ENCODE measurements at places on chromosomes 12 and 14.

DNA sequence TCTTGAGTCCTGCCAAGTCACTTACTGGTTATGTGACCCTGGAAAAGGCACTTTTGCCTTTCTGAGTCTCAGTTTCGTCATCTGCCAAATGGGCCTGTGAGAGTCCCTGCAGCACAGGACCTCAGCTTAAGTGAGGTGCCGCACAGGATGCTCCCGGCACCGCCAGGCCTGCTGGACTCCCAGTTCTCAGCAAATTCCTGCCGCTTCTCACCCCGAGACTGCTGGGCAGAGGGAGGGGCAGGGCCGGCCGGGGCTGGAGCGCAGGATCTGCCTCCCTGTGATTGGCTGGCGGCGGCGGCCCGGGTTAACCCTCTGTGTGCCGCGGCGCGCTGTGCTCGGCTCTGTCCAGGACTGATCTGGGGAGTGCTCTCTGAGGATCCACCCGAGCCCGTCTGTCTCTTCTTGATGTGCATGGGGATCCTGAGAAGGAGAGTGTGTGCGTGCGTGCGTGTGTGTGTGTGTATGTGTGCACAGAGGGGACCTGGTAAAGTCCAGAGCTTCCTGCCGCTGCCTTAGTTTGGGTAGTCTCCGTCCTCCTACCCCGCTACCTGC lies 8.6 kb downstream of the SETD1B start:
- peak; percentile 97 for DNase-seq

- DNase-seq: no peak
Measured at GRCh38 chr14:105120056-105120455, 48.5 kb downstream of the JAG2 start.

- DNase-seq: no peak
Measured at GRCh38 chr12:48092611-48093010, 13.3 kb downstream of the SENP1 start.

DNA sequence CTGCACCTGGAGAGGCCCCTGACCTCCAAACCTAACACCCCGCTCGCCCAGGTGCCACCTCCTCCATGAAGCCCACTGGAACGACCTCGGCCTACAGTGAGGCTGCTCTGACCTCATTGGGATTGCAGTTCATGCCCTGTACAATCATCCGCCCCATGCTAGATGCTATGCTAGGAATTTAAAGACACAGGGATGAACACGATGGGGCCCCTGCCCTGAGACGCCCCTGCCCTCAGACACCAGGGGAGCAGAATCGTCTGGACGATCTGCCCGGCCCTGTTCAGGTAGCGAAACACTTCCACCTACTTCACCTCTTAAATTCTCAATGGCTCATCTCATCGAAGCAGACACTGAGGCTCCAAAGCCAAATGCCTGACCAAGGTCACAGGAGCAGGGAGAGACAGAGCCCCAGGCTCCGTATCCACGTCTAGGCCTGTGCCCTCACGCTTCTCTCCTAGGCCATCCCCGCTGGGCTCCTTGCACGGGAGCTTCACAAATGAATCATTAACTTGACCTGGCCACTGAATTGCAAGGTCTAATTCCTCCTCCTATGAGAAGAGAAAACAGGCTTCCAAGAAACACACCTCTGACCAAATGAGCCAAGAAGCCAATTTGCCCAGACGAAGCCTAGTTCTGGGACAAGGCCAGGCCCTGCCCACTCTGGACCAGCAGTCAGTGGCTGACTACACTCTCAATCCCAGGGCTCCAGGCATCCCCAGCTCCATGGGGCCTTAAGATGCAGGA lies 35.2 kb downstream of the SCARB1 start:
- DNase-seq: peak; percentile 73

DNA sequence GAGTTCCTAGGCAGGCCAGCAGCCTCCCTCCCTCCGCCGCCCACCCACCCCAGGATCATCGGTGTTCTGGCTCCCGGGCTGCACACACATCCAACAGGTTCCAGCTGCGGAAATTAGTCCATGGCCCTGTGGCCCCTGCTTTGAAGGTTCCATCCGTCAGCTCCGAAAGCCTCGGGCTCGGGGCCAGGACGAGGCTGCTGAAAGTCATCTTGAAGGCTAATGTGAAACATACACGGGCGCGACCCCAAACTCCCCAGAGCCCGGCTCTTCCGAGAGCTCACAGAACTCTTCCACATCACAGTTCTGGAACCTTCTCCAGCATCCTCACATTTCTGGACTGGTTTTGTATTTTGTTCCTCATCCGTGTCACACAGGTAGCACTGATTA lies 19.8 kb downstream of the KDM2B start:
- DNase-seq: no peak

- DNase-seq: no peak
Measured at GRCh38 chr12:75908961-75909605, 122.5 kb downstream of the PHLDA1 start.

DNA sequence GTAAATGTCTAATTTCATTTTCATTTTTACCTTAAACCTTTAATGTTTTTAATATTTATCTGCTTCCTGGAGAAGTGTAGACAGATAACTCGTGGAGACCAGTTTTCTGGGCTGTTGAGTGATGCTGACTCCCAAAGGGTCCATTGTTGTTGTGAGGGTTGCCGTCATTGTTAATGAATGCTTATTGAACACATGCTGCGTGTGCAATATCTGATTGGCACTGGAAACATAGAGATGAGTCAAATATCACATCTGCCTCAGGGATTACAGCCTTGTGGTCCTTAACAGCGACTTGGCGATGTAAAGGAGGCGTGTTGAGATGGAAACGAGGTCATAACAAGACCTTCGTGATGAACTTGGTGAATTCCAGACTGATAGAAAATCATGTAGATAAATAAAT lies 85.9 kb downstream of the FBXW8 start:
- no peak for DNase-seq

GRCh38 chr12:121911824-121912585 lies 6.4 kb upstream of the CFAP251 start:
- DNase-seq: peak; percentile 36

- no peak for DNase-seq
Measured at GRCh38 chr12:128250096-128250495, 16.9 kb upstream of the TMEM132C start.

All from endodermal cell (in vitro differentiated cells).